NCI-H2171 treated with DMSO at 0.1 percent for 48 hours (cell line): ENCODE measurements at places on chromosomes 13 and 19.

- peak; percentile 5 for DNase-seq
Observed at GRCh38 chr19:47813304-47813994, 8.3 kb upstream of the CRX start.

DNA sequence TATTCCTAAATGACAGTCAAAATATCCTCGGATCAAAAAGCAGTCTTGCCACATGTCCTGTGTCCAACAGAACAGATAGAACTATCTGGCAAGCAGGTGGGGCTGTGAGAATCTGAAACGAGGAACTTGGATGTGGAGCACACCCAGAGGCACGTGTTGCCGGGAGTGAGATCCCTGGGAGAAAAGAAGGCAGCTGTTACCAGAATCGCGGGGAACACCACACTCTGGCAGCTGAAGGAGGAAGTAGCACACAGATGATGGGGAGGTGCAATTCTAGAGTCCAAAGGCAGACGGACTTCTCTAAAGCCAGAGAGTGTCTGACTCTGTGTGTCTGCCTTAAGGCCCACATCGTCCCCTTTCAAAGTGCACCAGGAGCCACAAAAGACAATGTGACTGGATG is 22.3 kb downstream of the SLC7A1 start:
- peak; percentile 9 for DNase-seq

GRCh38 chr19:5157186-5157585 is 183.4 kb downstream of the PTPRS start:
- peak; percentile 76 for DNase-seq

- DNase-seq = no peak
Observed at GRCh38 chr13:52793515-52794061, 54.0 kb upstream of the CNMD start.

- no peak for DNase-seq
Observed at GRCh38 chr19:41218615-41219507, at the start of gene AXL. AXL (plus strand) TSS chr19:41219223; CDS start chr19:41219393, 170 bp downstream.

DNA sequence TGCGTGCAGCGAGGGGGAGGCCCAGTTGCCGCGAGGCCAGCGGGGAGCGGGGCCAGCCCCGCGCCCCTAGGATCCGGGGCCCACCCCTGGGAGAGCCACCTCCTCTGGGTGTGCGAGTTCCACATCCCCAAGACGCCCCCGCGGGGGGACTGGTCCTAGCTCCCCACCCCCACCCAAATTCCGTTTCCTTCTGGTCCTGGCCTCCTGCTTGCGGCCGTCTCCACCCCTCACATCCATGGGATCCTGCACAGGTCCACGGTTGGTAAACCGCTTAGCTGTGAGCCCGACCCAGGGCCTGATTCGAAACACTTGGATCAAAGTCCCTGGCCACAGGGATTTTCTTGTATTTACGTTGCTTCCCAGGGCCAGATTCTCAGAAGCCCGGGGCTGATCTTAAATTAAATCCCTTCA is 324 bp upstream of the FBXO17 start:
- no peak for DNase-seq

DNA sequence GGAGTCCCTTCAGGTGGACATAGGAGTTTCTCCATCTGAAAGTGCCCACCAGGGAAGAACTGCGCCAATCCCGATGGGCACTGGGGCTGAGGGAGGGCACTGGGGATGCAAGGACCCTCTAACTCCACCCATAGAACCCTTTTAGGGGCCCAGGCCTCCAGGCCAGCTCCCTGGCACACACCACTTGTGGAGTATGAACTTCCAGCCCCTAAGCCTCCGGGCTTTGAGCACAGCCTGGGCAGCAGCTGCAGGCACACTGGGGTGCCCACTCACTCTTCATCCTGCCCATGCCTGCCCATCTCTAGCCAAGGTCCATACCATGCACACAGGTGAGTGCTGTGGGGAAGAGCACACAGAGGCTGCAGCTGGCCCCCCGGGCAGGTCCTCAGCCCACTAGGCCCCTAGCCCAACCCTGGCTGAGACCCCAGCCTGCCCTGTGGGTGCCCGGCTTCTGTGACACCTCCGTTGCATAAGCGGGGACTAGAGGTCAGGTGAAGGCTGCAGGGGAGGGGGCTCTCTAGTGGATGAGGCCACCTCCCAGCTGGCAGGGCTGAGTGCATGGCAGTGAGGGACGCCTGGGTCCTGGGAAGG is 14.6 kb upstream of the SLC7A10 start:
- DNase-seq = no peak

DNA sequence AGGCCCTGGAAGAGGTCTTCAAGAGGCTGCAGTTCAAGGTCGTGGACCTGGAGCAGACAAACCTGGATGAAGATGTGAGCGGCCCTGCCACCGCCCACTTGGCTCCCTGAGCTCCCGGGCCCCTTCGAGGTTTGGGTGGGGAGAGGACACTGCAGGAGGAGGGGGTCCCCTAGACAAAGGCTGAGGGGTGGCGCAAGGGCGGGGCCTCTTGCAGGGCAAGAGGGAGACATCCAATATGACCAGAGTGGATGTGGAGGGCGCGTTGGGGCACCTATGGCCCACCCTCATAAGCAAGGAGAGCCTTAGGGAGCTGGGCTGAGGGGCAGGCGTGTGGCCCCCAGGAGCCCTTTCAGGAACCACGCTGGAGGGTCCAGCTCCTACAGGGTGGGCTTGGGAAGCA is 20.2 kb downstream of the NKPD1 start:
- no peak for DNase-seq

GRCh38 chr13:31361673-31362072 is 161.9 kb downstream of the B3GLCT start:
- no peak for DNase-seq

- no peak for DNase-seq
Observed at GRCh38 chr13:100175078-100175802, 86.3 kb downstream of the PCCA start.

DNA sequence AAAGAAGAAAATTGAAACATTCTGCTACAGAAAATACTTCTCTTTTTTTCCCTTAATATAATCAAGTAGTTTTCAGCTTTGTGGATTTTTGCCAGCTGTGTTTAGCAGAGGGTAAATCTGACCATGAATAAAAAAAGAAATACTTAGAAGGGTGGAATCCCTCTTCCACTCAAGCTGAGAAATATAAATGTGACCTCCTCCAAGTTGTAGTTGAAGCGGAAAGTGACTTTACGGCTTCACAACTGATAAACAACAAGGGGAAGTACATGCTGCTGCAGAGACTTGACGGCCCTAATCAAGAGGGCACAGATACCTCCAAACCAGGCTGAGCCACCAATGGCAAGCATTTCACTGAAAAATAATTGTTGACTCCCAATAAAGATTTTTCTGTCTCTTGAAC is 785.0 kb downstream of the SLITRK5 start:
- no peak for DNase-seq

GRCh38 chr13:45120967-45121831 is 889 bp downstream of the GTF2F2 start:
- peak; percentile 6 for DNase-seq
